ENCODE measurements at places on chromosomes 2 and 18.
A peak's percentile ranks its signal among the peaks of the same experiment; 100 is the strongest.

- DNase-seq = no peak
Measured at GRCh38 chr18:12405066-12405465, 2.7 kb upstream of the PRELID3A start.

- no peak for DNase-seq
Measured at GRCh38 chr2:223050900-223051504, 988 bp upstream of the KCNE4 start.

GRCh38 chr18:5630057-5630899 is 86.5 kb upstream of the EPB41L3 start:
- no peak for DNase-seq

DNA sequence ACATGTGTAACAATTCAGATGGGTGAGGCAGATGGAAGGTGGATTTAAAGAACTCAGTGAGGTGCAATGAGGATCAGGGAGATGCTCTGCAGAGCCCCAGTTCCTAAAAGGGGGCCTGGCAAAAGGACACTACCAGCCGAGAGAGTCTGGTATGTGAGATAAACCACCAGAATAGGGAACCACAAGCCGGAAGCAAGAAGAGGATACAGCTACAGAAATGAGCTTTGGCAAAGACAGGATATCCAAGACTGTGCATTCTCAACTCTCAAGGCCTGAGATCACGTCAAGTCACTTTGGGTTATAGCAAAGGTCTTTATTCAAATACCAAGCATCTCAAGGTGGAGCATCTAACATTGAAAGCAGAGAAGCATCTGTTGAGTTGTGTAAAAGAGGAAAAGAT is 293.5 kb downstream of the ARHGAP15 start:
- no peak for DNase-seq

GRCh38 chr2:208040199-208041171 is 15.2 kb upstream of the PLEKHM3 start:
- DNase-seq = peak; percentile 44

DNA sequence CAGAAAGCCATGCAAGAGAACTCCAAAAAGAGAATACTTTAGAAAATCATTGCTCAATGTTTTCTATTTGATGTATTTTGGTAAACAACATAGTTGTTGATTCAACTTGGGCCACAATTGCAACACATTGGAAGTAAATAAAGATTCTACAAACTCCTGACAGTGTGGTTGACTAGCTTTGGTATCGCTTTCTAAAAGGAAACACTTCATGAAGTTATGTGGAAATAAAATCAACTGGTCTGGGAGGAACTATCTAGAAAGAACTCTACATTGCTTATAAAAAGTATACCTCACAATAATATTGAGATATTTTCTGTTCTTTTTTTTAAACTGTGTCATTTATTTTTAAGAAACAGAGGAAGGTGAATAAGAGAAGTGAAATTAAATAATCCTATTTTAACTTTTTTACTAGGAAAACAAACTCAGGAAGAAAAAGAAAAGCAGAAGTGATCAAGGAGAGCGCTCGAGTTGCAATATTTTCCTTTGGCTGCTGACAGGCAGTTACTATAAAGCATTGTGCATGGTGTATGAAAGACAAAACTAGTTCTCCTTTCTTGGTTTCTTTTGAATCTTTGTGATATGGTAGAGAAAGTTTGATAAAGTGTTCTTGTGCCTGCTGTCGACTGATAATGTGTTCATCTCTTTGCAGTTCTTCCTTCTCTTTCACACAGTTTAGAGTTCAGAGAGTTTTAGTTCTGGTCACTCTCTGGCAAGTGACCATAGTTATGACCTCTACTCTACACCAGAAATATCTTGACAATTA is 3.0 kb downstream of the DHRS9 start:
- no peak for DNase-seq

DNA sequence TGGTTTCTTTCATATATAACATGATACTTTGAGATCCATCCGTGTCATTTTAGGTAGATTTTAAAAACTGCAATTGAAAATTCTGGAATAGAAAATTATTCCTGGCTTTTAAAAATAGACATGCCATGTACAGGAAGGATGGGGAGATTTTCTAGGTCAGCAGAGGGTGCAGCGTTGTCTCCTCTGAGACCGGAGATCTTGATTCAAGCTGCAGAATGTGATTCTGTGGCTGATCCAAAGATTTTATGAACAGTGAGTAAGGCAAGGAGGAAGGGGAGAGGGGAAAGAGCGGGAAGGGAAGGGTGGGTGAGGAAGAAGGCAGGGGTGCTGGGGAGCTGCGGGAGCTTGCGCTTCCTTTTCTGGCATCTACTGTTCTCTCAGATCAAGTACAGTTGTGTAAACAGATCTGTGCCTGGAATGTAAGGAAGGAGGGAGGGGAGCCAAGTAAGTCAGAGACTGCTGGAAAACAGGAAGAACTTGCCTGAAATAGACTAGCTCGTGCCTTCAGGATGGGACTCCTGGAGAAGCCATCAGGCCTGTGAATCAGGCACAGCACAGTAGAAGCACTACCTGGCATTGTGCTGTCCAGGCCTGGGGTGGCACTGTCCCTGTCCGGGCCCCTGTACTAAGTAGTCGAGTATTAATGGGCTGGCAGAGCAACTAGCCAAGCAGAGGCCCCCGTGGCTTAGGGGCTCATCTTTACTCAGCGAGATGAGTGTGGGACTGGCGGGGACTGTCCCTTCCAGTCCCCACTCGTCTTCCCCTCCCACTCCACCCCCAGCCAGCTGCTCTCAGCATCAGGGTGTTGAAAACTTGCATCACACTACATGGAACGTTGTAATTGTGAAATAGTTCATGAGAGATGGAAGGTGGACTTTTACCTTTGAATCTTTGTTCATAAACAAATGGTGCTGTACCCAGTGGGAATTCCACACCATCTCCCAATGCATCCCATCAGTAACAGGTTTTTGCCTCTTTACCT is 163.5 kb downstream of the UXS1 start:
- DNase-seq = no peak

DNA sequence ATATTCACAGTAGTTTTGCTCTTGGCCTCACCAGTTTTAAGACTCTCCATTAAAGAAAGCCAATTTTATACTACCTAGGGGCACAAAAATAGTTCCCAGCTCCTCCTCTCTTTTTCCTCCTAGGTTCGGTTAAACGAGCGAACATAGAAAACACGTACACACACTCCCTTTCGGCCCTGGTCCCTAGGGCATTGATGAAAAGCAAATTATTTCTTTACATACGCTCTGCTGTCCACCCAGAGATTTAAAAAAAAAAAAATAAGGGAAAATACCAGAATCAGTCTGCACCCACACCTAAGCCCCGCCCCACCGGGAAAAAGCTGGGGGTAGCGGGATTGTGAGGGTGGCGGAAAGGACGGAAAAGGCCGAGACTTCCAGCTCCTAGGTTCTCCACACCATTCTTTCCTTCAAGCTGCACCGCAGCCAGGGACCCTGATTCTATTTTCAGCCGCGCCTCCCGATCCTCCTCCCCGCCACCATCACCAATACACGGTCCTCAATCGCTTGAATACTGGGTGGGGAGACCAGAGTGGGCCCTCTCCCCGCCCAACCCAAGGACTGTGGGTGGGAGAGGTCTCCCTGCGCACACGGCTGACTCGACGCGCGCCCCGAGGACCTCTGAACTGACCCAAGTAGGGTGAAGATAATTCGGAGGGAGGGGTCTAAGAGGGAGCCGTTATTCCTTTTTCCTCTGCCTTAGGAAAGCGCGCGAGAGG is 769 bp downstream of the ATF2 start:
- no peak for DNase-seq

DNA sequence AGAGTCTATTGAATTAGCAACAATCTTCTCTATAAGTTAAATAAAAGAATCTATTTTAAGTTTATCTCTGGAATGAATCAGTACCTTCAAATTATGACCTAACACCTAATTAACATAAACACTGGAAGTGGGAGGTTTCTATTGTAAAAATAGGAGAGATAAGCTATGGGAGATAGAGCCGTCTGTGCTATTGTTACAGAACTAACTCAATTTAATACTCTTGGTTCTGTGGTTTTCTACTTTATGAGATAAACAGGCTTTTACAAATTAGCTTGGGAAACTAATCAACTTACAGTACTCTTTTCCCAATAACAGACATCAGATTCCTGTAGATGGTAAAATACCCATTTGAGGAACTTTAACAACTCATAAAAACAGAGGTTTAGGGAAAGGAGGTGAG is 25.6 kb upstream of the STAT1 start:
- no peak for DNase-seq

DNA sequence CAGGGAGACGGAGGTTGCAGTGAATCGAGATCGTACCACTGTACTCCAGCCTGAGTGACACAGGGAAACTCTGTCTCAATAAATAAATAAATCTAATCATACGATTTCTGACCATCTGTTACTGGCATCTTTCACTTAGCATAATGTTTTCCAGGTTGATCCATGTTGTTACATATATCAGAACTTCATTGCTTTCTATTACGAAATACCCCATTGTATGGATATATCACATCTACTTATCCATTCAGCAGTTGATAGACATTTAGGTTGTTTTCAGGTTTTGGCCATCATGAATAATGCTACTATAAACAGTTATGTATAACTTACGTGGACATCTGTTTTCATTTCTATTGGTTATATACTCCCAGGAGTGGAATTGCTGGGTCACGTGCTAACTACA is 303.9 kb downstream of the PAX3 start:
- DNase-seq = no peak

- no peak for DNase-seq
Measured at GRCh38 chr2:16019617-16020351, 79.4 kb downstream of the MYCN start.

DNA sequence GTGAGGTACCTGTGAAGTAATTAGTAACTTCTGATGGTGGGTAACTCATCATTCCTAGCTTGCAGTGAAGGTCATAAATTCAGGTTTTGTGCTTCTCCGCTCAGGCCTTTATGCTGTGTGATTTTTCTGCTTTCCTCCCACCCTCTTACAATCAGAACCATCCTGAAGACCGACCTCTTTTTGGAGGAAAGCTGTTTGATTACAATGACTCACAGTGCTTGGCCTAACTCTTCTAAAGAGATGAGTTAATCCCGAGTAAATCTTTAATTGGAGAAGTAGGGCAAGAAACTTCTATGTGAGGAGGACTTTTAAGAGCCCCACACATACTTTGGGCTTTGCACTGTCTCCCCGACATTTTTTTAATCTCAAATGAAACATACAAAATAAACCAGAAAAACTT is 53.1 kb downstream of the TTC27 start:
- DNase-seq = no peak

- DNase-seq = no peak
Measured at GRCh38 chr2:32652555-32653209, 24.8 kb downstream of the TTC27 start.

DNA sequence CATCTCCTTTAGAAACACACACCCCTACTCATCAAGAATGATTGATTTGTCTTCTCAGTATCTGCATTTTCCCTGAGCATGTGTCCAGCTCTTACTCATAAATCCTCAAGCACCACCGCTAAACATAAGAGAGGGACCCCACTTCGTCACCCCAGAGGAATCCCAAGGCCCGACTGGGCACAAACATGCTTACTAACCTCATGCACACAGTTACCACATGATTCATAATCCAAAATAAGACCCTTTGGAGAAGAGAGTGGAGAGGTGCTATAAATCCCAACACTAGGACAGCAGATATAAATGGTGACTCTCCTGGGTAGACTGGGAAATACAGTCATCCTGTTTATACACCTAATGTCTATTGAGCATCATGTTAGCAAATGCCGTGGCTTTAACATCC is 843.2 kb upstream of the ID2 start:
- DNase-seq = no peak

GRCh38 chr2:70086278-70086837 is 919 bp upstream of the PCBP1 start:
- peak; percentile 50 for DNase-seq

- DNase-seq = no peak
Measured at GRCh38 chr2:150595803-150596470, 108.5 kb upstream of the RND3 start.

DNA sequence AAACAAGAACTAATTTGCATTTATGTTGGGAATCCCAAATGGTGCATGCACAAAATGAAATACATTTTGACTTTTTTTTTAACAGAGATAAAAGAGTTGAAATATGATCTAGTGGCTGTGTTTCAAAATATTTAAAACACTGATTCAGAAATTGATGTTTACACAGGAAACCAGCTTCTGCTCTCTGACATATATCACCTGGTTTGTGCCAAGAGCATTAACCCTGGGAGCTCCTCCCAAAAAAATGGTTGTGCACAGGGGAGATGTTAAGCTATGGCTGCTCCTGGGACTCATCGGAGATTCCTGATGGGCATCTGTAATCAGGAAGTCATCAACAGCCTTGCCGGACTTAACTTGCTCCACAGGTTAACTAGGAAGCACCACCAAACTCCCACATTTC is 65.2 kb upstream of the MAL start:
- no peak for DNase-seq

- DNase-seq = no peak
Measured at GRCh38 chr18:12839526-12840196, 44.4 kb downstream of the PTPN2 start.

DNA sequence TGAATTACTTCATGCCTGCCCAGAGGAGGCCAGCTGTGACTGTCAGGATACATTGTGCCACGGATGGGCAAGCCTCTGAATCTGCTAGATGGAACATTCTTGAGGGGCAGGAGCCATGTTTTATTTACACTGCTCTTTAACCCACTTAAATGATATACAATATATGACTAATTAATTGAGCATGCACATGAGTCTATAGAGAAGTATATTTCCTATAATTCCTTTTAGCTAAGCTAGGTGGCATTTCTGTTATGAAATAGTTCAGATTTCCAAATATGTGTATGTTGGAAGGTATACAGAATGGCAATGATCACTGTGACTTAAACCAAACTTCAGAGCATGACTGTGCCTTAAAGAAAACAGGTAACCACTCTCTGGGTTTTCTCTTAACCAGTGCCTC is 131.7 kb downstream of the RAB3GAP1 start:
- DNase-seq = no peak

DNA sequence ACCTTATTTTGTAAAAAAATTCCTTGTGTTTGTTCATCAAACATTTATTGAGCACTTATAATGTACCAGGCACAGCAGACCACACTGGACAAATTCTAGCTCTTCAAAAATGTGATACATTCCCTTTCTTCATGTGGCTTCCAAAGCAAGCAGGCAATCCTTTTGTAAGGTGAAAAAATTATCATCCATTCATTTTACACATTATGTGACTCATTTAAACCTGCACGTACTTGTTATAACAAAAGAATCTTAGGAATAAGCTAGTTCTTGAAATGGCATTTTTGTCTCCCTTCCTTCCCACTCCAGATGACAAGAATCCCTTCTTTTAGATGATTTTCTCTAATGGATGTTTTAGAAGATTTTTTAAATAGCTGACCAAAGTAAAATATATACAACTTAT is 104.6 kb downstream of the KLF7 start:
- no peak for DNase-seq

DNA sequence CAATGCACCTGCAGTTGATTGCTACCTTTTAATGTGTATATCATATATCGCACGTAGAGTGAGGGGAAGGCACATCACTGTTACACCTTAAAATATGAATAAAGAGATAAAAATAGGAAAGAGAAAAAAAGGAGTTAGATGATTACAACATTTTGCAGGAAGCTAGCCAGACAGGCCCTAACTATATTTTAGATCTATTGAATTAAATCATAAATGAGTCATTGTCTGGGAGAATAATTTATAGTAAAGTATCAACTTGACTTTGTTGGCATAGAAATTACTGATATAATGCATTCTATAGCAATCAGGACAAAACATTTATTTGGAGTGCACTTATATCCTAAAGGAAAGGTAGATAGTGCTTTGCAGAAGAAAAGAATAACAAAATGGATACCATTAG is 384.9 kb upstream of the NXPH2 start:
- DNase-seq = no peak

- no peak for DNase-seq
Measured at GRCh38 chr2:54161660-54162424, 46.4 kb downstream of the ACYP2 start.

- no peak for DNase-seq
Measured at GRCh38 chr2:11562476-11562875, 28.6 kb downstream of the GREB1 start.
